GM04504 (cell line): ENCODE measurements at places on chromosomes 6 and 20.

DNA sequence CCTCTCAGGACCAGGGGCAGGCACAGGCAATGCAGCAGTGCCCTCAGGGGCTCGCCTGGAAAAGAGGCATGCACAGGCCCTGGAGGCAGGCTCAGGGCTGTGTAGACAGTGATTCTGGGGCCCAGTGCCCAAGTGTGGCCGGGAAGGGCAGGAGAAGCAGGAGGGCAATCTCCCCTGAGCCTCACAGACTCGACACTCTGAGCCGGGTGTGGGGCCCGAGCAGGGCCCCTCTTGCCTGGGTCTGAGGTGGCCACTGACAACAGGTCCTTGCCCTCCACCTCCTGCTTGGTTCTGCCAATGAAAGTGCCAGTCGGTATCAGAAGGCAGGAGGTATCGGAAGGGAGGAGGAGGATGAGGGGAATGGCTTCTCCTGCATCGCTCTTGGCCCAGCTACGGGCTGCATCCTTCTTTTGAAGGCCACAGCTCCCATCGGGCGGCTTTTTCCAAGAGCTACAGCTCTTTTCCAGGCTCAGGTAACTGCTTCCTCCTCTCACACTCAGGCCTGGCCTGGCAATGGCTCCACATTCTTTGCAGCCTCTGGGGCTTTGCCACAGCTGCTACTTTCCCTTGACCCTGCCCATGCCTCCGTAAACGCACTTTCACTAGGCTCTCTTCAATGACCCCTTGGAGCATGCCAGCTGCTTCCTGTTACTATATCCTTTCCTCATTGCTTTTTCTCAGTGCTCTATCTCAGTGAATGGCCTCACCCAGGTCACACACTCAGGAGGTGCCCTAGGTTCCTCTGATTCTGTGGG, 24.5 kb downstream of the GABRR2 start:
- no peak for DNase-seq

DNA sequence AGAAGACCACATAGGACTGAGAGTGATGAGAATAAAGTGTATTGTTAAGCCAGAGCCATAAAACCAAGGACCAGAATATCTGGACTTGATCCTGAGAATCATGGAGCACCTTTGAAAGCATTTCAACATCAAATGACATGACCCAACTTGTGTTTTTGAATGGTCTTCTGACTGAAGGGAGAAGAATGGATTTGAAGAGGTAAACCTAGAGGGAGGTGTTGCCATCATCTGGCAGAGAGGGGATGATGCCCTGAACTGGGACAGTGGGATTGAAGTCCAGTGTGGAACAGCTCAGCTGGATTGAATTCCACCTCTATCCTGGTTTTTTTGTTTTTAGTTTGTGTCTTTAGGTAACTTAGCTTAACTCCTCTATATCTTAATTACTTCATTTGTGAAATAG, 570.0 kb downstream of the TBC1D32 start:
- DNase-seq, result no peak

- no peak for DNase-seq
Measured at GRCh38 chr6:122712093-122712447, 67.4 kb upstream of the FABP7 start.

GRCh38 chr6:156189714-156190113, 587.5 kb upstream of the ARID1B start:
- no peak for DNase-seq

DNA sequence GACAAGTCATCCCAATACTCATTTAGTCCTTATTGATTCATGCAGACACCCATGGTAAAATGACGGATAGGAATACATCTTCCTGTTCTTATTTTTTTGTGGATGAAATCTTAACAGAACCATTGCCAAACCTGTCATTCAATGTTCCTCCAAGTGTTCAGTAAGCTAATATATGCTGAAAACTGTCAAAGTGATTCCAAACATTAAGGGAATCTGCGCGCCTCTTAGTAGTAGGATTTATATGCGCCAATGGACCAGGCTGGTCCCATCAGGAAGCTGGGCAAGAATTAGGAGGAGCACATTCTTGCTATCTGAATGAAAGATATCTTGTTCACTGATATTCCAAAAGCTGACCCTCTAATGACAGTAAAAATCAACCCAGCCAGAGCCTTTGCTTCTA, 168.9 kb upstream of the STMND1 start:
- no peak for DNase-seq

GRCh38 chr20:14295770-14296309, 41.6 kb downstream of the FLRT3 start:
- DNase-seq, result no peak

DNA sequence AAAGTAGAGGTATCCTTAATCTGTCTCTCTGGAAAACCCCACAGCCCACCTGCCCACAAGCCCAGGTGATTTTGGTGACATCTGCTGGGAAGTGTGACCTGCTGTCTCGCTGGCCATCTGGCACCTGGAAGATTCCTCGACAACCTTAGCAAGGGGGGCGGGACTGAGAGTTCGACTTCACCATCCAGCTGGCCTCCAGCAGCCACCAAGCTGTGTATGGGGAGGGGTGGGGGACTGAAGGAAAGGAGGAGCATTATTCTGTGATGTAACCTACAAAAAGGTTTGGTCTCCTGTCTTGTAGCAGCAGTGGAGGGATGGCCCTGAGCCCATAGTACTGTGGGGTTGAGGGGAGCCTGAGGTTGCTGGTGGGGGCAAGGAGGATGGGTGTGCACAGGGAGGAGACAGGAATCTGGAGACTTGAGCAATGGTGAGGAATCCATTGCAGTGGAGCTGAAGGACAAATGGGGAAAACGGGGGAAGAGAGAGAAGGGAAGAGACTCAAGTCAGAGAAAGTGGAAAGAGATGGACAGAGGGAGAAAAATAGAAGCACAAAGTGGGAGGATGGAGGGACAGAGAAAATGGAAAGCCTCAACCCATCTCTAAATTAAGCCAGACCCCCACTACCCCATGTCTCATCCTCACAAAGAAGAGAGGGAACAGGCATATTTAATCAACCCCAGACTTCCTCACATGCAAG, 4.0 kb downstream of the LY6G6F start:
- DNase-seq, result no peak

DNA sequence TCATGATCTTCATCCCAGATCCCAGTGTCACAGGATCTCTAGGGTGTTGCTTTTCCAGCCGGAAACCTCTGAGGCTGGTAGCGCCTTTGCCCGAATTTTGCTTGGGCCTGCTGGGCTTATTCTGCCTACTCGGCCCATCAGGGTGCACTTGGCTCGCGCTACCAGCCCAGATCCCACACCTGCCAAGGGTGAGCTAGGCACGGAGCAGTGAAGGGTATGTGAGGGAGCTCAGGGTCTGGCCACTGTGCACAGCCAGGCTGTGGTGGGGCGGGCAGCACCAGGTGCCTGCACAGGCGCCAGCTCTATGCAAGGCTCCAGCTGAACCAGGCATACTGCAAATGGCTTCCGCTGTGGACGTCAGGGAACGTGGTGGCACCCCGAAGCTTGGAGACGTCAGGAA, 693.4 kb upstream of the FLRT3 start:
- DNase-seq, result no peak

DNA sequence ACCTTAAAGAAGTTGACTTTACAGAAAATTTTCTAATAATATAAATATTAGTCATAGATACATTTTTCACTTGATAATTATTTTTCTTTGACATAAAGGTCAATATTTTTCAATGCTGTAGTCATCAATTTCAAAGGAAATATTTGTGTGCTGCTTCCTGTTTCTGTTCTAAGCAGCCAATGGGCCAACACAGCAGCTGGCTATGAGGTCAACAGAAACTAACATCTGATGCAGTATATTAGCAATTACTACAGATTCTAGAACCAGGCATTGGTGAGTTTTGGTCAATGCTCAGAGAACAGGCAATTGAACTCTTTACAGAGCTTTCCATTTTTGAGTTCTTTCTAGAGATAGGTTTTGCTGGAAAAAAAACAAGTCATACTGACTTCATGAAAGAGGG, 669.6 kb upstream of the NRSN1 start:
- DNase-seq, result no peak

DNA sequence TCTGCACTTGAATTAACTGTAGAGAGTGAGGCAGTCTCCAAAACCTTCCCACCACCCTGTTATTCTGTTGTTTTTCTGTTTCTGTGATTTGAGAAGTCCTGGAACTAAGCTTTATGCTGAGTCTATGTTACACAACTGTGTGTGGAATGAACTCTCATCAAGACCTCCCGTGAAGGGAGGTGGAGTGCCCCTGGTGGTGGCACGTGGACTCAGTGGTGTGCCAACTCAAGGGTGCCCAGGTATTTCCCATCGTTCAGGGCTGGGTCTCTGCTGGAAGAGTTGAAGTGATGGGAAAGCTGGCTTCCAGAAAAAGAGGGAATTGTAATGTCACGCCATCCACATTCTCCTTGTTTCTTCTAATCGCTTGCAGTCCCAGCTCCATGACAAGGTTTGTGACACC, 374.2 kb downstream of the SMOC2 start:
- no peak for DNase-seq

DNA sequence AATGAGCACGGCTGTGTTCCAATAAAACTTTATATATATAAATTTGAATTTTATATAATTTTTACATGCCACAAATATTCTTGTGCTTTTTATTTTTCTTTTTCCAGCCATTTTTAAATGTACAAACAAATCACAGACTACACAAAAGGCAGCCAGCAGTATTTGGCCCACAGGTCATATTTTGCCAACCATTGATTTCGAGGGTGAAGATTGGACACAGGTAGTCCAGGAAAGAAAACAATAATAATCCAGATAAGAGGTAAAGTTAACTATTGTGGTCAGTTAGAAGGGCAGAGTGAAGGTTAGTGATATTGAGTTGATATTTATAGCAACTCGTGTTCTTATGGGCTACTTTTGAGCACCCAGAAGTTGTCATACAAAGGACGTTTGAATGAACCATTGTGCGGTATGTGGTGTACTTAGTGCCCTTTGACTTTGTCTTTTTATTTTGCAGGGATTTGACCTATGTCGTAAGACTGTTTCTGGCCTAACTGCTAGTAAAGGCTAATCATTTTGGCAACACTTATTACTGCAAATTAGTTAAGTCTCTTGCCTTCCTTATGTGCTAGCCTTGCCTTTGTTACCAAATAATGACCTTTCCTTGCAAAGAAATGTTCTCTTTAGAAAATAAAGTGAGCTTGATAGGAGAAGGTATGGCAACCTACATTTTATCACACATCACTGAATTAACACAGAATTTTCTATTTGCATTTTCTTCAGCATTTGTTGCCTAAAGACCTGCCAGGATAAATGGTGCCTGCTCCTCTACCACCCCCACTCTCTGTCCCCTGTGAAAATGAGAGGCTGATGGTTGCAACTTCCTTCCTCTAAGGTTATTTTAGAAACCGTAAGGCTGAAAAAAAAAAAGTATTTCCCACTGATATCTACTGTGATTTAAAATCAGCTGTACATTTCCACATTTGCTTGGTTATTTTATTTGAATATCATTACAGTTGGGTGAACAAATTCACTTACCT, 493.9 kb upstream of the SOX4 start:
- no peak for DNase-seq

GRCh38 chr6:149482545-149483333, 2.1 kb downstream of the ZC3H12D start:
- no peak for DNase-seq

DNA sequence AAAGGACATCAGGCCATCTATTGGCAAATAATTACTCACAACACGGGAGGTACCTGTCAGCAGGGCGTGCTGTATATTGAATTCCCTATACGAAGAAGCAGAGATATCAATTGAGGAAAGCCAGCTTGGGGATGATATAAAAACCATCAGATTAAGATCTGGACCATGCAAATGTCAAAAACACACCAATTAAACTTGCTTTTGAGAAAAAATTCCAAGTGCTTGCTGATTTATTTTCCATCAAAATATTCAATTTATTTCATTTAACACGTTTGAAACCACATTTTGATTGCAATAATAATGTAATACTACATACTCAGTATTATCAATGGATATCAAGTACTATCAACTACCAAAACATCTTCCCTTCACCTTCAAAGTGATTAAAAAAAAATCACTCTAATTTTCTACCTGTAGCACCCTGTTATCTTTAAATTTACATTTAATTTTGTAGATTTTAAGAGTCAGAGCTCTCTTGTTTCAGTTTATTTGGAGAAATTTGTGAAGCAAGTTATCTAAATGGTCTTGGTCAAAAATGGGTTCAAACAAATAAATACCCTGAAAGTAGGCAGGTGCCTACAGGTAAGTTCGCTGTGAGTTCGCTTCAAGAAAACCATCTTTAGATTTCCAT, 6.8 kb upstream of the TBX18 start:
- DNase-seq, result no peak

GRCh38 chr20:16922834-16923233, 174.7 kb downstream of the OTOR start:
- peak; percentile 79 for DNase-seq

DNA sequence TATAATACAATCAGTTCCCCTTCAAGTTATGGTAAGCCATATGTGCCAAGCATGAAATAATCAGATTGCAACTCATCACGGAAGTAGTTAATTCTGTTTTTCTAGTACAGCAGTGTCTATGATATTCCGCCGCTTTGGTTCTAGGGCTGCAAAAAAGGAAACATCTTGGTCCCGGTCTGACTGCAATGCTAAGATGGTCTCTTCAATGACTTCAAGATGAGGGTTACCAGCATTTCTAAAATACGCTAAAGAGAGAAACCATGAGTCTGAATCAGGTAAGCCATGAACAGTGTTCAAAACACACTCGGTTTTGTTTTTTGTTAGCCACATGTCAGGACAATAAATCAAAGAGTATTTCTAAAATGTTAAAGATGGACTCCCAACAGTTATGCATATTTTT, 3.2 kb upstream of the ANKRD60 start:
- no peak for DNase-seq

- no peak for DNase-seq
Measured at GRCh38 chr6:159973951-159974350, 5.1 kb downstream of the IGF2R start.

GRCh38 chr6:62904687-62905086, 306.6 kb upstream of the FKBP1C start:
- DNase-seq, result no peak

DNA sequence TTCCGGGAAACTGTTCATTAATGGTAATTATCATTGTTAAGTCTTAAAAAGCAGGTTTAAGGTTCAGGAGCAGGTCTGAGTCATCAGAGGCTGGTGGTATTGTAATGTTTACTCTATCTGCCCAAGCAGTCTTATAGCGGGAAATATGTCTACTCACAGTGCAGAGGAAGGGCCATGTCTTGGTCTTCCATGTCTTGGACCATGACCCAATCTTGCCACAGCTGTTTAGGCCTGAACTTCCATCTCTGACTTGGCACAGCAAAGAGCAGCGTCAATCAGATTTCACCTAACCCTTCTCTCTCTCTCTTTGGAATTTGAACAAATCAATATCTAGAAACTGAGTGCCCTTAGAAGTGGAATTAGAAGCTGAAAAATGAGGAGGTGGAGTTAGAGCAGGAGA, 25.8 kb downstream of the SLC2A12 start:
- no peak for DNase-seq

DNA sequence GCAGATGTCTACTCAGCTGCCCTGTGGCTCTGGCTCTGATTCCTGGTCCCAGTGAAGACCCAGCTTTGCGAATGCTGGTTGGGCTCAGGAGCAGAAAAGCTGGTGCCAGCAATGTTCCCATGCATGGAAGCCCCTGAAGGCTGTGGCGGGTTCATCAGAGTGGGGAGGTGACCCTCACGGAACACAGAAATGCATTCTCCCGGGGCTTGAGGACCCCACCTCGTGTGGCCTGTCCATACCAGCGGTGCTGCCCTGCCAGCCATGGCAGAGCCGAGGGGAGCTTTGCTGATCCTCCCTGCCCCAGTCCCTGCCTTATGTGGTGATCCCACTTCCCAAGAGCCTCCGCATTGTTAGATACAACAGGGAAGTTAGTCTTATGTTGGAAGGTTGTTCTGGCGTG, 157.7 kb upstream of the THBS2 start:
- no peak for DNase-seq

GRCh38 chr20:7305976-7306375, 538.5 kb downstream of the BMP2 start:
- DNase-seq, result no peak
